ENCODE measurements at places on chromosomes 6 and 20.
A peak's percentile ranks its signal among the peaks of the same experiment; 100 is the strongest.

DNA sequence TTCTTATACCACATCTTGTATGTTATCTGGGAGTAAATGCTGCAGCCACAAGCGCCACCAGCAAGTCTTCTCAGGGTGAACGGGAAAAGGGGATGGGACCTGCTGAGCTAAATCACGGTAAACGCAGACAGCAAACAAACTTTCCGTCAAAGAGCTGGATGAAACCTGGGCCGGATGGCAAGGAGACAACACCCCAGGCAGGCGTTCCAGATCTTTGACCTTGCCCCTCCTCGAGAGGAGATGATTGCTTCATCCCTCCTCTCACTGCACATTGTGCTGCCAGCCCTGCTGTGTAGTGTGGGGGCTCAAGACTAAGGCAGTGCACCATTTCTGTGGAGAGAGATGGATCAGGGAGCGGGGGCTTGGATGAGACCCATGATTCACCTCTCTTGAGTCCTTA, 9.8 kb downstream of the RAET1E start:
- DNase-seq = no peak

- no peak for DNase-seq
Measured at GRCh38 chr6:27025351-27025750, 222.2 kb upstream of the PRSS16 start.

- no peak for DNase-seq
Measured at GRCh38 chr6:109686566-109687265, 4.3 kb downstream of the AK9 start.

DNA sequence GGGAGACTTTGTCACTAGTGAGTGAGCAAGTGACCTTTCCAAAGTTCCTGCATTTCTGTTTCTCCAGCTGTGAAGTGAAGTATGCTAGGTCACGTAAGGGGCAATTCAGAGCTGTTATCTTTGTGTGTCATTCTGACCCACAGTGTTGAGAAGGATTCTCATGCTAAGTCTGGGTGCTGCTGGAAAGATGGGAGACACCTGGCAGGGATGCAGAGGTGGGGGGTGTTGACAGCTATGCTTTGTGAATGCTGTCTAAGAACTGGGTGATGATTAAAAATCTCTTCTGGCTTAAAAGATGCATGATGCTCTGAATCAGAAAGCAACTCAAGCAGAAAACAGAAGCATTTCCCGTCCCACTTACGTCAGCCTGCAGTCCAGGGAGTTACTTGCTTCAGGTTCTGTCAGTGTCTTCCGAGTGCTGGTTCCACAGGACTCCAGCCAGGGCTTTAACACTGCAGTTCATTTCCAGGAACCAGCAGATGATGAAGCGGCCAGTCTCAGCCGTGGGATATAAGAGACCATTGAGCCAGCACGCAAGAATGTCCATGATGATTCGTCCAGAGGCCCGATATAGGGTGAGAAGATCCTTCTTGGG, 30.9 kb upstream of the ASXL1 start:
- DNase-seq = no peak

GRCh38 chr6:7424967-7425807, 35.6 kb downstream of the RIOK1 start:
- DNase-seq = peak; percentile 82

- peak; percentile 87 for DNase-seq
Measured at GRCh38 chr6:157316871-157317814, 6.2 kb downstream of the TMEM242 start.

DNA sequence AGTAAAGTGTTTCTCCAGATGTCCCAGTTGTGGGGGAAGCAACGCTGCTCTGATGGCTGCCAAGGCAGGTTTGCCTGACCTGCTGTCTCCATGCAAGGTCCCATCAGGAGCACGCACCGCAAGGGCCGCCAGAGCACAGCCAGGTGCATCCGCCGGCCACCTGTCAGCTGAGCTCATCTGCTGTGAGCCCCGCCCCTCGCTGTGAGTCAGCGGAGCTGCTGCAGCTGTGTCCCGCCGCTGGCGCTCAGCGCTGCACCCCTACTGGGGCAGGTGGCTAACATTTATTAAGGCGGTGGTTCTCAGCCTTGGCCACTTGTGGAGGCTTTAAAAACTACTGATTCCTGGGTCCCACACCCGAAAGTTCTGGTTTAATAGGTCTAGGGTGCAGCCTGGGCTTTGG, 225.7 kb downstream of the UST start:
- DNase-seq = no peak

DNA sequence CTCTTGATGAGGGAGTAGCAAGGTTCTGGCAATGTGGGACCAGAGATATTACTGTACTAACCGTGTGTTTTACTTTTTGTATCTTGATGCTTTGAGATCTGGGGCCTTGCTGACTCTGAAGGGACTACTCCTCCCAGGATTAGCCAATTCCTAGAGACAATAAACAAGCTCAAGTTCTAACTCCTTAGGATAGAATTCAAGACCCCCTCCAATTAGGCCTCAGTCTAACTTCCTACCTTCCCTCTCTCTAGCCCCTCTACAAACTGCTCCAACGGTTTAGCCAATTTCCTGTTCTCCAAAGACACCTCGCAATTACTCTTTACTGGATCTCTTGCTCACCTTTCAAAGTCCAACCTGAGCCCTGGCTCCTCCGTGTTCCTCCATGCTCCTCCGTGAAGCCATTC, 158.7 kb upstream of the JARID2 start:
- DNase-seq = no peak

- DNase-seq = peak; percentile 67
Measured at GRCh38 chr20:58524814-58525213, 9.6 kb upstream of the APCDD1L start.

GRCh38 chr6:122563364-122564052, 46.7 kb upstream of the PKIB start:
- DNase-seq = no peak

DNA sequence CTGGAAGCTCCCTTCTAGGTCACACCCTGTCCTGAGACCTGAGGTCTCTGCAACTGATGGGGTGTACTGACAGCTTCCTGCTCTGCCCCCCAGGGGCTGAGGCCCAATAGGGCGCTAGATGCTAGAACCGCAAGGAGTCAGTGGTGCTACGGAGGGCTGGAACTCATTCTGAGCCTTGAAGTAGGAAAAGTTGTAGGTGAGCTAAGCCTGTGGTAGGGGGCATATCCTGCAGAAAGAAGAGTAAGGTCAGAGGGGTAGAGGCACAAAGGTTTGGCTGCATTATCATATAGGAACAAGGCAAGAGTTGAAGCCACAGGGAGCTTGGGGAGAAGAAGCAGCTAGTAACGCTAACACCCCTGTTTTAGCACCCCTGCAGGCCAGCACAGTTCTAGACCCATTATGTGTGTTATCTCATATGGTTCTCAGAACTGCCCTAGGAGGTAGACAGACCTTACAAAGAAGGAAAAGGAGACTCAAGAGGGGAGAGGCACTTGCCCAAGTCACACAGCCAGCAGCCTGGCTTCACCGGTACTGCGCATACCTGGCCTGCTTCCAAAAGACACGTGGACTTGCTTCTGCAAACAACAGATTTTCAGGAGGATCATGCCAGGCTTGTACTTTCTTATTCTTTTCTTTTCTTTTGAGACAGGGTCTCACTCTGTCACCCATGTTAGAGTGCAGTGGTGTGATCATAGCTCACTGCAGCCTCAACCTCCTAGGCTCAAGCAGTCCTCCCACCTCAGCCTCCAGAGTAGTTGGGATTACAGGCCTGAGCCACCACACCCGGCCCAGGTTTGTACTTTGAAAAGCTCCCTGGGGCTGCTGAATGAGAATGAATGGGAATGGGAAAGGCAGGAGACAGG, 156.1 kb downstream of the MRPL14 start:
- no peak for DNase-seq

DNA sequence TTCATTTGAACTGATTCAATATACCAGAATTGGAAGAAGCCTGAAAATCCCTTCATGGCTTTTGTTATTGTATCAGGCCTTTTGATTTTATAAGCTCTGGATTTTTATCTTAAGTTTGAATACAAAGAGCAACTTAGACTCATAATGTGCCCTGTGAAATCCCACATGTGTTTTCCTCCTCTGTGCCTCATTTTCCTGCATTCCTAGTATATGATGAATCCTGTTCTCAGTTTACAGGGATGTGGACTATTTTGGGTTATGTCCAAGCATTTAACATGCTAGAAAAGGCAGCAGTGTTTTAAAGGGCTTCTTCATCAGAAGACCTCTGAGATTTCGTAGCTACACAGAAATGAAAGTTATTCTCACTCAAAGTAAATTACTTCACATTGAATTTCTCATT, 455.0 kb downstream of the RFPL4B start:
- DNase-seq = peak; percentile 71

GRCh38 chr6:27238010-27238983, 9.2 kb upstream of the PRSS16 start:
- peak; percentile 33 for DNase-seq

DNA sequence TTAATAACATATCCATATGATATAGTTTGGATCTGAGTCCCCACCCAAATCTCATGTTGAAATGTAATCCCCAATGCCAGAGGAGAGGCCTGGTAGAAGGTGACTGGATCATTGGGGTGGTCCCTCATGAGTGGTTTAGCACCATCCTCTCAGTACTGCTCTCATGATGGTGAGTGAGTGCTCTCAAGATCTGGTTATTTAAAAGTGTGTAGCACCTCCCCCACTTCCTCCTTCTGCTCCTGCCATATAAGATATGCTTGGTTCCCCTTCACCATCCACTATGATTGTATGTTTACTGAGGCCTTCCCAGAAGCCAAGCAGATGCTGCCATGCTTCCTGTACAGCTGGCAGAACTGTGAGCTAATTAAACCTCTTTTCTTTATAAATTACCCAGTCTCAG, 22.9 kb downstream of the IRF4 start:
- no peak for DNase-seq

DNA sequence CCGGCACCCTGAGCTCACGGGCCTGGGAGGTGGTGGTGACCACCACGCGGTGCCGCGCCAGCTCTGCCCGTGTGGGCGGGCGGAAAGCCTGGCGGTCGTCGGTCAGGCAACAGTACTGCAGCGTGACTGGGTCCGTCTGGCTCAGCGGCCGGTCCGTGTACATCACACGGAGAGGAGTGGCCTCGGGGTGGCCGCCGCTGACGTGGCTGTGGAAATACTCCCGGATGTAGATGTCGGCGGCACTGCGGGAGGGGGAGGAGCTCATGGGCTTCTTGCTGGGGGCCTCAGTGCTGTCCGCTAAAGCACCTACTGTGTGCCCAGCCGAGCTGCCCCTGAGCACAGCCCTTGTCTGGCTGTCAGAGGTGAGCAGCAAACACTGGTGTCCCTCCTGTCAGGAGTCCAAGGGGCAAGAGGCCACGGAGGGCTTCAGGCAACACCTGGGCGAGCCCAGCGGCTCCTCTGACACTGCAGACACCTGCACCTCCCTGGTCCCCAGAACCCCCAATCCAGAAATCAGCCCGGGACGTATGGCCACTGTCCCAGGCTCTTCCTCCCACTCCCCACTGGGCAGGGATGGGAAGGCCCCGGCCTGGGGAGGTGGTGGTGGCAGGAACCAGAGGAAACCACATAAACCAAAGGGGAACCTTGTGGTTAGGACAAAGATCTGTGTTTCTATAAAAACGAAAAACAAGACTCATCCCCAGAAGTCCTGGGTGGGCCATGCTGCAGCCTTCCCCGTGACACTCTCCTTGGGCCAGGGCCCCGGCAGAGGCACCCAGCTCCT, 6.5 kb downstream of the HELZ2 start:
- DNase-seq = no peak

DNA sequence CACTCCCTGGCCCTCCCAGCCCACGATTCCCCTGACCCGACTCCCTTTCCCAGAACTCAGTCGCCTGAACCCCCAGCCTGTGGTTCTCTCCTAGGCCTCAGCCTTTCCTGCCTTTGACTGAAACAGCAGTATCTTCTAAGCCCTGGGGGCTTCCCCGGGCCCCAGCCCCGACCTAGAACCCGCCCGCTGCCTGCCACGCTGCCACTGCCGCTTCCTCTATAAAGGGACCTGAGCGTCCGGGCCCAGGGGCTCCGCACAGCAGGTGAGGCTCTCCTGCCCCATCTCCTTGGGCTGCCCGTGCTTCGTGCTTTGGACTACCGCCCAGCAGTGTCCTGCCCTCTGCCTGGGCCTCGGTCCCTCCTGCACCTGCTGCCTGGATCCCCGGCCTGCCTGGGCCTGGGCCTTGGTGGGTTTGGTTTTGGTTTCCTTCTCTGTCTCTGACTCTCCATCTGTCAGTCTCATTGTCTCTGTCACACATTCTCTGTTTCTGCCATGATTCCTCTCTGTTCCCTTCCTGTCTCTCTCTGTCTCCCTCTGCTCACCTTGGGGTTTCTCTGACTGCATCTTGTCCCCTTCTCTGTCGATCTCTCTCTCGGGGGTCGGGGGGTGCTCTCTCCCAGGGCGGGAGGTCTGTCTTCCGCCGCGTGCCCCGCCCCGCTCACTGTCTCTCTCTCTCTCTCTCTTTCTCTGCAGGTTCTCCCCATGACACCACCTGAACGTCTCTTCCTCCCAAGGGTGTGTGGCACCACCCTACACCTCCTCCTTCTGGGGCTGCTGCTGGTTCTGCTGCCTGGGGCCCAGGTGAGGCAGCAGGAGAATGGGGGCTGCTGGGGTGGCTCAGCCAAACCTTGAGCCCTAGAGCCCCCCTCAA, at the start of gene LTA:
LTA (plus strand) TSS at position 249 of the 871 bp plus-strand sequence; CDS start at position 703, 454 bp downstream.
- no peak for DNase-seq

DNA sequence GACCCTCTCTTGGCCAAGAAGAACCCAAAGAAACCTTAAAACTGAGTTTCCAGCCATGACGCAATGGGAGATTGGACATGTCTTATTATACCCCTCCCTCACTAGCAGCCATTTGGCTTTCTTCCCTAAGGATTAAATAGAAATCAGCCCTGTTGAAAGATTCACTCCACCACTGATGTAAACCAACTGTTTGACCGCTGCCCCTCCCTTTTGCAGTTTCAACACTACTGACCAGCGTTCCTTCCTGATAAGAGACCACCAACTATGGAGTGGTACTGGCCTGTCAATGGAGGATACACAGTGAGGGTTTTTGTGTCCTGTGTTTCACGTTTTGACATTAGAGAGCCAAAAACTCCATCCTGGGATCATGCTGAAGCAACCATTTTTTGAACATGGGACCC, 53.2 kb upstream of the CD2AP start:
- DNase-seq = no peak

- DNase-seq = no peak
Measured at GRCh38 chr6:137766596-137767370, 100.3 kb upstream of the TNFAIP3 start.

GRCh38 chr20:38454556-38455473, 17.8 kb upstream of the RALGAPB start:
- no peak for DNase-seq

GRCh38 chr6:104682722-104683643, 176.7 kb downstream of the HACE1 start:
- peak; percentile 76 for DNase-seq

GRCh38 chr6:7901780-7902179, 8.8 kb downstream of the TXNDC5 start:
- DNase-seq = no peak

- peak; percentile 86 for DNase-seq
Measured at GRCh38 chr20:50987493-50988210, 29.0 kb downstream of the MOCS3 start.

DNA sequence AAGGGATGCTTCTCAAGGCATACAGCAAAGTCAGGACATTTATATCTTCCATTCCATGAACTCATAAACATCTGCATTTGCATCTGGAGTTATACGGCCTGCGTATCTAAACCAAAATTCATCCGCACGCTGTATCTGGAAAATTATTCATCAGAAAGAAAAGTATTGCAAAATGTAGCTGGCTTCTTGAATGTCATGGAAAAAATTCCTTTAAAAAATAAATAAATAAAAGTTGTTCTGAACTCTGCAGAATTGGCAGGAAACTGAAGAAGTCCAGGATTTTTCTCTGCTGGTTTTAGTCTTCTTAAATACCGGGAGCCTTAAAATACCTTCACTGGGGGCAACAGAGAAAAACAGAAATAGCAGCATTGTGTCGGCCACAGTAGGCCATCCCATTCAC, 23.7 kb upstream of the FOXF2 start:
- no peak for DNase-seq

All from GM03348 (cell line).